Common myeloid progenitor, CD34-positive (primary cell): ENCODE measurements at places on chromosomes 6 and 20.
A peak's percentile ranks its signal among the peaks of the same experiment; 100 is the strongest.

- no peak for DNase-seq
Measured at GRCh38 chr6:34819571-34820480, 27.9 kb downstream of the BLTP3A start.

DNA sequence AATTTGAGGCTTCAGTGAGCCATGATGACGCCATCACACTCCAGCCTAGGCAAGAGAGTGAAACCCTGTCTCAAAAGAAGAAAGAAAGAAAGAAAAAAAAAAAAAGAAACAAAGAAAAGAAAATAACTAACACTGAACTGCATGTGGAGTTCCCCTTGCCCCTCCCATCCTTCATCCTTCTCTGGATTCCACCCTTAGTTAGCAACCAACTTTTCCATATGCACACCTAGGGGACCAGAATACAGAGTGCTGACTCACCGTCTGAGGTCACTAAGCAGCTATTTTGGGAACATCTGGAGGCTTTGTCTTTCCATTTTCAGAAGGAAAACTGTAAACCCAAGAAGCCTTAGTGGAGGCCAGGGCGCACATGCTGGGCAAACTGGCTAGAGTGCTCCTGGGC, 257.4 kb downstream of the MAFB start:
- DNase-seq = no peak

- DNase-seq = no peak
Measured at GRCh38 chr6:144778773-144779492, 493.8 kb downstream of the UTRN start.

- peak; percentile 91 for DNase-seq
Measured at GRCh38 chr20:41150664-41151063, 13.3 kb downstream of the PLCG1 start.

GRCh38 chr20:40282941-40283340, 406.1 kb downstream of the MAFB start:
- DNase-seq = no peak

- no peak for DNase-seq
Measured at GRCh38 chr6:20186981-20187380, 25.3 kb downstream of the MBOAT1 start.
